ENCODE measurements at places on chromosomes 5 and 9.

GRCh38 chr9:134698587-134699342 is 57.2 kb downstream of the COL5A1 start:
- no peak for DNase-seq

GRCh38 chr5:153490118-153491037 is at the start of gene GRIA1:
GRIA1 (plus strand) TSS chr5:153490670.
- peak; percentile 10 for DNase-seq

DNA sequence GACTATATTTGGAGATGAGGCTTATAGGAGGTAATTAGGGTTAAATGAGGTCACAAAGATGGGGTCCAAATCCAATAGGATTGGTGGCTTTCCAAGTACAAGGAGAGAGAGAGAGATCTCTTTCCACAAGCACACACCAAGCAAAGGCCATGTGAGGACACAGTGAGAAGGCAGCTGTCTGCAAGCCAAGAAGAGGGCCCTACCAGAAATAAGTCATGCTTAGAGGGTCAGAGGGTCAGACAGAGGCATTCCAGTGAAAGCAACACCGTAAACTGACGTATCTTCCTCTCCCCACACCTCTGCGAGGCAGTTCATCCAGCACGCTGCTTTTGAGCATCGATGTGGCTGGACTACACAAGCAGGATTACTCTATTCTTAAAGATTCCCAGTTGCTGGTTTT is 87.9 kb downstream of the SLC1A3 start:
- no peak for DNase-seq

DNA sequence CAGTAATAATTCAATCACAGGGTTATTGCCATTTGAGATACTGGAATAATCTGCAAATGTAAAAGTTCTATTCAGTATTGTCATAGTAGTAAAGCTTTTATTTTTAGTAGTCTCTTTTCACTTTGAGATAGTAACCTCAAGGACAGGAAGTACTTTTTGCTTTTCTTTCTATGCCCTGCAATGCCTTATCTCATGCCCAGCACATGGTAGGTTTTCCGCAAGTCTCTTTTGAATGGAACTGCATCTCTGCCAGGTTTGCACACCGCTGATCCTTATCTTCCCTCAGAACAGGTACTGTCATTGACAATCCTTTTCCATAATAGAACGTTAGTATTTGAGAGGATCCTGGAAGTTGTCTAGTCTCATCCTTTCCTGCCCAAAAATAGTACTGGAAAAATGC is 91.8 kb upstream of the IFNK start:
- no peak for DNase-seq

- no peak for DNase-seq
Measured at GRCh38 chr5:38259809-38260160, 1.4 kb downstream of the EGFLAM start.

DNA sequence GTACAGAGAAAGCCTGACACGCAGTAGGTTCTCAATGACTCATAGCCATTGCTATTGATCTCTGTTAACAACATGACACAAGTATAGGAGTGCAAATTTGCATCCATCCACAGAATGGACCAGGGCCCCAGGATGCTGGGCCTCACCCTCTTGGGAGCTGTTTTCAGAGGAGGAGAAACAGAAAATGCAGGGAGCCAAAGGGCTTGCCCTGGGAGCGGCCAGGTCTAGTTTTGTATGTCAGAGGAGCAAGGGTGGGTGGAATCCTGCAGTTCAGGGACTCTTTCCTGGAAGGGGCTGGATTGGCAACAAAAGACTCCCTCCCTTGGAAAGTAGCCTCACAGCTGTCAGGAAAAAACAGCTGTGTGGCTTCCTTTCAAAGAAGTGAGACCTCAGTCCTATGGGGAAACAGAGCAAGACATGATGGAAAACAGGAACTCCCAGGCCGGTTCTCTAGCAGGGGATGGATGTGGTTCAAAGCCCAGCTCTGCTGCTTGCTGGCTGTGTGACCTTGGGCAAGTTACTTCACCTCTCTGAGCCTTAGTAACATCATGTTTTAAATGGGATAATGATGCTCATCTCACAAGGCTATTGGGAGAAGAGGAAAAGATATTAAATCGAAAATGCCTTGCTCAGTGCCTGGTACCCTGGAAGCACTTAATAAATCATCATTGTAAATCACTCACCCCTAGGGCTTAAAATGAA is 50.5 kb upstream of the SH3PXD2B start:
- DNase-seq, result no peak

DNA sequence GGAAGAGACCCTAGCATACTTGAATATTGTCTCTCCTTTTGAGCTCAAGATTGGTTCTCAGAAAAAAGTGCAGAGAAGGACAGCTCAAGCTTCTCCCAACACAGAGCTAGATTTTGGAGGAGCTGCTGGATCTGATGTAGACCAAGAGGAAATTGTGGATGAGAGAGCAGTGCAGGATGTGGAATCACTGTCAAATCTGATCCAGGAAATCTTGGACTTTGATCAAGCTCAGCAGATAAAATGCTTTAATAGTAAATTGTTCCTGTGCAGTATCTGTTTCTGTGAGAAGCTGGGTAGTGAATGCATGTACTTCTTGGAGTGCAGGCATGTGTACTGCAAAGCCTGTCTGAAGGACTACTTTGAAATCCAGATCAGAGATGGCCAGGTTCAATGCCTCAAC is 9.5 kb downstream of the RNF14 start:
- no peak for DNase-seq

GRCh38 chr5:172956936-172957335 is 2.3 kb upstream of the RPL26L1 start:
- no peak for DNase-seq

- DNase-seq, result no peak
Measured at GRCh38 chr5:89437450-89438435, 554.8 kb upstream of the MEF2C start.

DNA sequence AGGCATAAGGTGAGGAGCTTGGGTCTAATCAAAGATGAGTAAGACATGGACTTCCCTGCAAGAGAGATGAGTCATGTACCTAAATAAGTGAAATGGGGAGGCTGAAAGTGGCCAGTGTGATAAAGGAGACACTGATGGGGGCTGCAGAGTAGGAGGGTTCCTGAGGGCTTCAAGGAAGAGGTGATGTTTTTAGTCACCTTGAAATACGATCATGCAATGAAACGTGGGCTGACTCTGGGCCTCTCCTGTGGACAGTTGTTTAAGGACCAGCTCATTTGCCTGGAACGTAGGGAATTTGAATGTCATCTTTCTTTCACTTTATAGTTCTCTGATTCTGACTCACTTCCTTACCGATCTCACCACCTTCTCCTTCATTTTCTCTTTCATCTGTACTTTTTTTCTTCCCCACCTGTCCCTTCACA is 49.6 kb upstream of the CPLX2 start:
- no peak for DNase-seq
